ENCODE measurements at places on chromosomes 3 and 15.
A peak's percentile ranks its signal among the peaks of the same experiment; 100 is the strongest.

DNA sequence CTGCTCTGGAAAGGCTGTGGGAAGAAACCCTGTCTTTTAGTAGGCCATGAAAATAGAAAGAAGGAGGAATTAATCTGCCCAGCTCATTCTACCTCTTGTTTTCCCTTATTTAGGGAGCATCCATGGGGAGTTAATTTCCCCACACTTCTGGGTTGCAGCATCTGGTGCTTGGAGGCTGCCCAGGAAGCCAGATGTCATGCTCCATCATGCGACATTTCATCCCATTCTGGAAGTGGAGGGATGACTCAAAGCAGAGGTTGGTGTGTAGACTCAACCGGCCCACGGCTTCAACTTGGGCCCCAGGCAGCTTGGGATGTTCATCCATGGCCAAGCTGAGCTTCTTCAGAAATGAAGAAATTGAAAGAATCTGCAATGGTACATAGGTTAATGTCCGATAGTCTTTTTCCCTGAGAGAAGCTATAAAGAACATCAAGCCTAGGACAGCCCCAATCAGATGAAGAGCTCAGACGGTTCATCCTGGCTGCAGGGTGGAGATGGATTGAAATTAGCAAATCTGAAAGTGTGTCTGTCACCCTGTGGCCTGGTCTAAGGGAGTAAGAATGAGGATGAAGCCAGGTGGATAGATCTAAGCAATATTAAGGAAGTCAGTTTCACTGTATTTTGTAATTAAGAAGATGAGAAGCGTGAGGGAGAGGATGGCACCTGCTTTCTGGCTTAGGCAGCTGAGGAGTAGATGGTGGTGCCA lies 24.5 kb upstream of the PROK2 start:
- H3K4me1 ChIP-seq, result no peaks in the 10 kb centered on the region
- no peak for DNase-seq
- no peak overlapping the region for H3K27ac ChIP-seq

DNA sequence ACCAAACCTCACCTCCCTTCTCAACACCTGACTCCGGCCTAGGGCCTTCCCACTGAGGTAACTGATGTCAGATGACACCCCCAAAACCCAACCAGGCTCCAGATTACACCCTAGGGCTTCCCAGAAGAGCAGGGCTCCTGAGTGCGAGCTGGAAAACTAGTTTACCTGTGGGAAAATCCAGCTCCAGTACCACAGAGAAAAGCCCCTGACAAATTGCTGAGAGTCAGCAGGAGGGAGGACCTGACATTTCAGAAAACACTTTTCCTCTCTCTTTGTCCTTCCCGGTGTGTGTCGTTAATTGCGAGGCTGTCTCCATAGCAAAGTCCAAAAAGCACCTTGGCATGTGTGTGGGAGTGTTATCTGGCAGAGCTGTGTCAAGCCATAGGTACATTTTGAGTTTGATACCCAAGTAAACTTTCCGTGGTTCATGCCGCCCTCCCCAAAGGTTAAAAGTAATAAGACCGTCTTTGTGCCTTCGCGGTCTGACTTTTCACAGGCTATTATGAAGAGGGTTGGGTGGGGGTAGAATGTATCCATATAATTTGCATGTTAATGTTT lies 79.8 kb upstream of the FNDC3B start:
- H3K4me3 ChIP-seq, result no peak overlapping the region
- no peaks in the 10 kb centered on the region for H3K36me3 ChIP-seq
- no peaks in the 10 kb centered on the region for H3K27me3 ChIP-seq

DNA sequence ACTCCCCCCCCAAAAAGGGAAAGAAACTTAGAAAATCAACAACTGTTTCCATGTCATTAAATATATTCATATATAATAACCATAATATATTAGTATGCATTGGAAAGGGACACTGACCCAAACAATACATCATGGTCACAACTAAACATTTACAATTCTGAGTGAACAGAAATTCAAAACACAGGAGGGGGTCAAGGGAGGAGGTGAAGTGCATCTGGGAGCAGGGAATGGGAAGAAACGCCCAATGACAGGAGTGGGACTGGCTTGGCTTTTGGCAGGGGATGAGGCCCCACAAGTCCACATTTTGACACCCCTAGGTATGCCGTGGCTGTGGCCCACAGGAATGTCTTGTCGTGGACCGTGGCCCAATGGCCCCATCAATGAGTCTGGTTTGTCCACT lies 41.1 kb downstream of the FGD5 start:
- H3K4me3 ChIP-seq, result no peak overlapping the region
- no peak for DNase-seq
- no peaks in the 10 kb centered on the region for H3K36me3 ChIP-seq
- H3K27me3 ChIP-seq, result no peaks in the 10 kb centered on the region

DNA sequence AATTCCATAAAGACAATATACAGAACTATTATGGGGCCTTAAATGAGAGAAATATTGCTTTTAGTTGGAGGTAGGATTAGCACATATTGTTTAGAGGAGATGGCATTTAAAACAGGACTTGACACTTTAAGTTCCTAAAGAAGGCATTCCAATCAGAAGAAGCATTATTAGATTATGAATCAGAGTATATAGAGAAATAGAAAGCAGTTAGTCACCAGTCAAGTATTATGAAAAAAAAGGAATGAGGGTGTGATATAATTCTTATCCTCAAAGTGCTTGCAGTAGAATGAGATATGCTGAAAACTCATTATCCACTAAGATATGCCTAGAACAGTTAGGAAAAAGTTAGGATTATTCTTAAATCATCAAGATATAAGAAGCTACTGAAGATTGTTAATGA lies 456.2 kb downstream of the ZNF385D start:
- H3K4me1 ChIP-seq, result no peaks in the 10 kb centered on the region
- H3K27ac ChIP-seq, result no peak overlapping the region
- no peak overlapping the region for H3K4me3 ChIP-seq
- no peak for DNase-seq
- H3K36me3 ChIP-seq, result no peaks in the 10 kb centered on the region

GRCh38 chr3:128572013-128572412 lies 78.6 kb downstream of the RPN1 start:
- DNase-seq, result no peak
- H3K4me3 ChIP-seq, result no peak overlapping the region
- no peaks in the 10 kb centered on the region for H3K4me1 ChIP-seq
- H3K27ac ChIP-seq, result no peak overlapping the region
- H3K27me3 ChIP-seq, result no peaks in the 10 kb centered on the region
- H3K36me3 ChIP-seq, result no peaks in the 10 kb centered on the region

GRCh38 chr3:110307065-110307809 lies 764.4 kb upstream of the NECTIN3 start:
- H3K27me3 ChIP-seq, result no peaks in the 10 kb centered on the region
- DNase-seq, result no peak
- H3K4me3 ChIP-seq, result no peak overlapping the region
- no peak overlapping the region for H3K27ac ChIP-seq
- H3K4me1 ChIP-seq, result no peaks in the 10 kb centered on the region
- H3K36me3 ChIP-seq, result no peaks in the 10 kb centered on the region

DNA sequence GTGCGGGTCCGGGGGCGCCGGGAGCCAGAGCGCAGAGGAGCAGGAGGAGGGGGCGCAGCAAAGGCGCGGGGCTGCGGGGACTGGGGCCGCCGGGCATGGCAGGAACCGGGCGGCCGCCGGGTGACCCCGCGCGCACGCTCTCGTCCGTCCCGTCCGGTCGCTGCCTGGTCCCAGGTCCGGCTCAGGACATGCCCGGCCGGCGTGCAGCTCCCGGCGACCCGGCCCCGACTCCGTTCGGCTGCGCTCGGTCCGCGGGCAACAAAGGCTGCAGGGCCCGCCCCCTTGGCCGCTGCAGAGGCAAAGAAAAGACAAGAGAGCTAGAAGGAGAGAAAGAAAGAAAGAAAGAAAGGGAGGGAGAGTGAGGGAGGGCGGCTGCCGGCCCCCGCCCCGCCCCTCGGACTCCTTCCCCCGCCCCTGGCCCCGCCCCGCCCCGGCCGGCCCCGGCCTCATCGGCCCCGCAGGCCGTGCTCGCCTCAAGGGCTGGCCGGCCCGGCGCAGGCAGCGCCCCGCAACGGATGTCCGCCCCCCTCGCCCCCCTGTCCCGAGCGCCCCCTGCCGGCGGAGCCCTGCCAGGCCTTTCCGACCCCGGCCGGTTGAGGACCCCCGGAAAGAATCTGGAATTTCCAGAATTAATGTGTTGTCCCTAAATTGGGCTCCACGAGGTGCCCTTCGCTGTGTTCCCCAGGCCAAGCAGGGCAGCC lies at the start of gene ADAMTS7:
TSS of gene ADAMTS7 (minus strand) at position 341 of the 701 bp plus-strand sequence. CDS start at position 97, 244 bp downstream.
- peak within 1 kb of the TSS; percentile 67 for H3K4me3 ChIP-seq
- peaks cover 15% of the 10 kb centered on the region for H3K4me1 ChIP-seq
- DNase-seq, result peak; percentile 84
- H3K27me3 ChIP-seq, result no peaks in the 10 kb centered on the region
- H3K27ac ChIP-seq, result peak within 1 kb of the TSS; percentile 88
- H3K36me3 ChIP-seq, result no peaks in the 10 kb centered on the region

- no peak overlapping the region for H3K4me3 ChIP-seq
- DNase-seq, result no peak
- H3K27me3 ChIP-seq, result no peaks in the 10 kb centered on the region
Observed at GRCh38 chr3:88589138-88589537, 439.4 kb downstream of the C3orf38 start.

DNA sequence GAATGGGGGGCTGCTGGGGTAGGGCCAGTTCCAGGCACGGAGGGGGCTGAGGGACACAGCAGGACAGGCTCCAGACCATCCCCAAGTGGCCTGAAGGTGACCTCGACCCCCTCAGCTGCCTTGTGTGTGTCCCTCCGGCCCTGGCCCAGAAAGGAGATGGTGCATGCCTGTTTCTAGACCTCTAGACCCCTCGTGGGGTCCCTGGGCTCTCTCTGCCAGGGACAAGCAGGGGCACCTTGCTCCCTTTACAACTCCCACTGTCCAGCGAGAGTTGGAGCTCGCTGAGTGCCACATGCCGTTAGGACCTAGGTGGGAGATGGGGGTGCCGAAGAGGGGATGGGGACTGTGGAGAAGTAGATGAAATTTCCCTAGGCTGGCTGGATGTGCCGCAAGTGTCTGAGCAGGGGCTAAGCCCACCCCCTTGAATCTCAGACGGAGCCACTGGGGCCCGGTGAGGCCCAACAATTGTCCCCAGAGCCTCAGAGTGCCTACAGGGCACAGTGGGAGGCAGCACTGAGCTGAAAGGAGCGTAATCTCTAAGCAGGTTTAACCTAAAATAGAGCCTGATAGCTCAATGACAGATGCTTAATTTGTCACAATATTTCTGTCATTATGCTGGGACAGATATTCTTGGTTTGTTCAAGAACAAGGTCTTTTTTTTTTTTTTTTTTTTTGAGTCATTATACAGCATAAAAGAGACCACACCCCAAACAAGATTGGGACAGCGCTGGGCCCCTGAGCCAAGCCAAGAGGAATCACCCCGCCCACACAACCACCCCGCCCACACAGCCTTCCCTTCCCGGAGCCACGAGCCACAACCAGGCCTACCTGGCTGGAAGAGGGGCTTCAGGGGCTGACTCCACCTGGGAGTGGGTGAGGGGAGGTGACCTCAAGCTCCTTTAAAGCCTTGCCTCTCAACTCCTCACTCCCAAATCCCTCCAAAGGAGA lies 23.6 kb upstream of the KLF13 start:
- H3K4me1 ChIP-seq, result no peaks in the 10 kb centered on the region
- DNase-seq, result no peak
- H3K36me3 ChIP-seq, result no peaks in the 10 kb centered on the region
- H3K4me3 ChIP-seq, result no peak overlapping the region
- no peaks in the 10 kb centered on the region for H3K27me3 ChIP-seq
- H3K27ac ChIP-seq, result no peak overlapping the region

DNA sequence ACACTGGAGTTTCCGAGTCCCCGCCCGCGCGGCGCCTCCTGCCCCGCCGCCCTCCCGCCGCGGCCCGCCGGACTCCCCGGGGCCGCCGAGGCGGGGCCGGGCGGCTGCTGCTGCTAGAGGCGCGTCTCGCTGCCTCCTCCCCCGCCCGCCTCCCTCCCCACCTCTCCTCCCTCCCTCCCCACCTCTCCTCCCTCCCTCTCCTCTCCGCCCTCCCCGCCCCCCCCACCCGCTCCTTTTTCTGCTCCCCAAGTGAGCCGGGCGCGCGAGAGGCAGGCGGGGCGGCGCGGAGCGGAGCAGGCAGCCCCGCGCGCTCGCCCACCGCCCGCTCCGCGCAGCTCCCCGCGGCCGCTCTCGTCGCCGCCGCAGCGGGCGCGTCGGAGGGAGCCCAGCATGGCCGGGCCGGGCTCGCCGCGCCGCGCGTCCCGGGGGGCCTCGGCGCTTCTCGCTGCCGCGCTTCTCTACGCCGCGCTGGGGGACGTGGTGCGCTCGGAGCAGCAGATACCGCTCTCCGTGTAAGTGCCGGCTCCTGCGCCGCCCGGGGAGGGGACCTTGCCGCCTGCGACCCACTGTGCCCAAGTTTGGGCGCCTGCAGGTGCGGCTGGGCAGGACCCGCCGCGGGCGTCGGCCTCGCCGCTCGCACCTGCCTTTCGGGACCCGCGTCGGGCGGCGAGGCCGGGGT lies at the start of gene CACNA2D3:
TSS of gene CACNA2D3 (plus strand) at position 229 of the 679 bp plus-strand sequence.
- H3K27ac ChIP-seq, result peak within 1 kb of the TSS; percentile 27
- DNase-seq, result peak; percentile 51
- H3K27me3 ChIP-seq, result peaks cover 76% of the 10 kb centered on the region
- peak within 1 kb of the TSS; percentile 37 for H3K4me3 ChIP-seq
- no peaks in the 10 kb centered on the region for H3K4me1 ChIP-seq
- no peaks in the 10 kb centered on the region for H3K36me3 ChIP-seq

DNA sequence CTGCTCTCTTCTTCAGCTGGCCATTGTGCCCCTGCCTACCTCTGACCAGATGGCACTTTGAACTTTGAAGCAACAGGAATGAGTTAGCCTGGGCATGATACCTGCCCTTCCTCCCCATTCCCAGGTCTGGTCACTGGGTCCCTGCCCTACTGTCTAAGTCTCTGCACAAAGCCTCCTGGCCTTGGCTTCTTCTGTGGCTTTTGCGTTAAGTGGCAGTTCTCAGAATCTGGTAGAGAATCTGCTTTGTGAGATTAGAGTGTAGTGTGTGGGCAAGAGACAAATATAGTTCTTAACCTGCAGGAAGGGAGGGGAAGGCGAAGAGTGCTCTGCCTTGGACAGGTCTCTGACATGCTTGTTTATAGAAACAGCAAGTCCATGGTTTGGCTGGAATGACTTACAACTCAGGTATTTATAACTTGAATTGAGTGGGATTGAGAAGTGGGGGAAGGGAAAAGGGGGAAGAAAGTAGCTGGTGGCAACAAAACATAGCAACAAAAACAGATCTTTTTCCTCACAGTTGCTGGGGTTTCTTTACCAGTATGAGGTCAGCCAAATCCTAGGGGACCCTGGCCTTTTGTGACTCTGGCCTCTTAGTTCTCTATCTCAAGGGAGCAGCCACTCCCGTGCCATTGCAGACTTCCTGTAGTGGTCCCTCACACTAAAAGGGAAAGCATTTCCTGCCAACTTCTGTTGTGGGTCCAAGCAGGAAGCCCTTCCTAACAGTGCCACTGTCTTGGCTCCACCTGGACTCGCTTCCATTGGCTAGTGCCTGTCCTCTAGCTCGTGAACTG lies 16.7 kb downstream of the MAPKBP1 start:
- H3K4me3 ChIP-seq, result no peak overlapping the region
- H3K27ac ChIP-seq, result peak overlapping the region; percentile 48
- H3K36me3 ChIP-seq, result no peaks in the 10 kb centered on the region

DNA sequence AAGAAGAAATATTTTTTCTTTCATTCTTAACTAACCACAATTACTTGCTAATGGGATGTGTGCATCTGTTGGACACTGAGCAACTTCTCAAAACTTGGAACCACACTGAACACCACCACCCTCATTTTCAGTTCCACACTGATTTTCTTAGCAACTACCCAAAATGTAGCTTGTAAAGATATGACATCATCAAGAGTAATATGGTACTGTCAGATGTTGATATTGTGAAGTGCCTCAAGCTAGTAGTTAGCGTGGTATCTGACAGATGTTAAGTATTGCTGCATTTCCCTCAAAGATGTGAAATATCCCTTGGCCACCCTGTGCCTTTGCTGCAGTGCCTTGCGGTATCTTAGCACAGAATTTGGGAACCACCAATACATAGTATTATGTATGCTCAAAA lies 9.3 kb downstream of the RFTN1 start:
- H3K36me3 ChIP-seq, result peaks cover 5% of the 10 kb centered on the region
- no peak for DNase-seq
- no peaks in the 10 kb centered on the region for H3K27me3 ChIP-seq
- H3K4me3 ChIP-seq, result no peak overlapping the region
- H3K27ac ChIP-seq, result no peak overlapping the region
- no peaks in the 10 kb centered on the region for H3K4me1 ChIP-seq
